Karpas-422 (cell line): ENCODE measurements at places on chromosomes 5 and 9. TPM values are rescaled to one million over a fixed set of nuclear protein-coding genes. Genes with fewer than 3 reads are reported as not detected.

The AHRR gene
- 2.5 and 2.6 TPM in 2 replicates for total RNA-seq

- DNase-seq: no peak
- H3K36me3 ChIP-seq: no peaks in the 10 kb centered on the region
- H3K4me3 ChIP-seq: no peak overlapping the region
- no peak overlapping the region for H3K27ac ChIP-seq
- H3K4me1 ChIP-seq: no peaks in the 10 kb centered on the region
- no peaks in the 10 kb centered on the region for H3K27me3 ChIP-seq
Measured at GRCh38 chr9:8857926-8858595, 1058.5 kb upstream of the DMAC1 start.

The LAMC3 gene
- total RNA-seq: not detected in 2 replicates

The DDX4 gene
- not detected in 2 replicates for total RNA-seq

DNA sequence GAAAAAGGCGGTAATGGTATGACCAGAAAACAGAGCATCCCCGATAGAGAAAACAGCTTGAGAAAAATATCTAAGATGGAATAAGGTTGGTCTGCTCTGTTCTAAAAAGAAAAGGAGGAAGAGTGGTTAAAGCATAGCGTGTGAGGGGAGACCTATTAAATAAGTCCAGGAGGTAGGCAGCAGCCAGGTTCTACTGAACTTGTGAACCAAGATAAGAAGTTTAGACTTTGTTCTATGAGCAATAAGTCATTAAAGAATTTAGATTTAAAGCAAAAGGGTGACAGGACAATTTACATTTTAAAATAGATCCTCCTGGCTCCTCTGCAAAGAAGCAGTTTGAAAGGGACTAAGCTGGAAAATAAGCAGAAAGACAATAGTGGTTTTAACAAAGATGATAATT is 81.3 kb upstream of the COX7C start:
- no peak overlapping the region for H3K4me3 ChIP-seq
- DNase-seq: no peak
- no peaks in the 10 kb centered on the region for H3K27me3 ChIP-seq
- H3K36me3 ChIP-seq: no peaks in the 10 kb centered on the region
- H3K4me1 ChIP-seq: no peaks in the 10 kb centered on the region
- no peak overlapping the region for H3K27ac ChIP-seq

GRCh38 chr5:33067291-33067690 is 356.2 kb downstream of the NPR3 start:
- H3K27me3 ChIP-seq: no peaks in the 10 kb centered on the region
- DNase-seq: no peak
- H3K27ac ChIP-seq: no peak overlapping the region
- H3K36me3 ChIP-seq: no peaks in the 10 kb centered on the region
- no peaks in the 10 kb centered on the region for H3K4me1 ChIP-seq
